ENCODE measurements at places on chromosomes 4 and X.

- no peak for DNase-seq
Measured at GRCh38 chr4:38693569-38693968, 29.6 kb downstream of the KLF3 start.

DNA sequence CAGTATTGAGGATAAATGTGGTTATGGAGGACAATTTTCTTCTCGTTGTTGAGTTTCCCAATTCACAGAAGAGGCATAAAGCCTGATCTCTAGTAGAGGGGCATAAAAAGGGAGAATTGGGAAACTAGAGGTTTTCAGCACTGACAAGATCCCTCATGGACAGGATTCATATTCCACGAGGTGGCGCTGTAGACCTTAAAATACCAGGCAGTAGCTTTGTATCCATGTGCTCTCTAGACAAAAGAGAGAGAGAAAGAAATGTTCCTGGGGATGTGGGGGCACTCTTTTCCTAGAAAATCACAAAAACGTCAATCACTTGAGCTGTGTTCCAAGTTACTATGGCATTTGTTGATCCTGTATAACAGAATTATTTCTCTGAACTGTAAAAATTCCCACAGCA lies 128.3 kb downstream of the MAGEE1 start:
- no peak for DNase-seq

- DNase-seq = no peak
Measured at GRCh38 chr4:78606530-78607095, 55.0 kb downstream of the ANXA3 start.

DNA sequence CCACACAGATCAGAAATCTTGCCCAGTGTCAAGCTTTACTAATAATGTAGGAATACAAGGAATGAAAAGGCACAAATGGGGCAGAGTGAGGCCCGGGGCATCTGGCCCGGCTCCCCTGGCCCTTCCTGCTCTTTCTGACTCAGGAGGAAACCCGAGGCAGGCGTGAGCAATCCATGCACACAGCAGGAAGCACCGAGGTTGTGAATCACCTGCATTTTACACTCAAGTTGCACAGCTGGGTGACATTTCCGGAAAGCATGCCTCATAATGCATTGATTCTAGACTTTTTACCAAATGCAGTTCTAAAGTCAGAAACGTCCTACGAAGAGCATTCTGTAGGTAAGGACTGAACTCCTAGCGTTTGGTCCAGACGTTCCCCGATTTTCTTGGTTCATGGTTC lies 38.9 kb downstream of the PRIMPOL start:
- DNase-seq = no peak
